ENCODE measurements at places on chromosomes 6 and 20.

DNA sequence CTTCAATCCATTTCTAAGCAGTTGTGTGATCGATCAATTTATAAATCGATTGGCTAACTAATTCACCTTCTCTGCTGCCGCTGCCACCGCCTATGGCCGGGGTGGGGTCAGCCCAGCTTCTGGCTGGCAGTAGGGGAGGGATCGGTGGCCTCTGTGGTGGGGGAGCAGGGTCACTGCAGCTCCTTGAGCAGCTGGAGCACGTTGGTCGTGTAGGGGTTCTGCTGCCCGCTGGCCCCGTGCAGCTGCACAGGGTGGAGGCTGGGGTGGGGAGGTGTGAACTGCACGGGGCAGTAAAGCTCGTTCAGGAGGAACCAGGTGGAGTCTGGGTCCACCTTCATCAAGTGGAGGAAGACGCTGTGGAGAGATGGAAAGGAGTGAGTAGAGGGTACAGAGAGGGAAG lies 50.0 kb downstream of the TTI1 start:
- DNase-seq, result no peak

DNA sequence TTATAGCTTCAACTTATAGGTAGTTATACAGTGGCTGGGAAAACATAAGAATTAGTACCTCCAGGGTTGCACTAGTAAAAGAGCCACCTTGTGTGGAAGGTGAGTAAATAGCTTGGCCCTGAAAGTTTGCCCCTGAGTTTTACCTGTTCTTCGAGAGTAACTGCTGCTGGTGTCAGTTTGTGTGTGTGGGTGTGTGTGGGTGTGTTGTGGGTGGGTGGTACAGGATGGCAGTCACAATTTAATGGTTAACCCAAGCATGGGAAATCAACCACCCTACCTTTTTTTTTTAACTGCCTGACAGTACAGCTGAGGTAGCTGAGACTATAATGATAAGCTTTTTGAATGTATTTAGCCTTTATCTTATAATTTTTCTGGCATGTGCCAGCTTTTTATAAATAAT lies 137.3 kb downstream of the STXBP5 start:
- no peak for DNase-seq

DNA sequence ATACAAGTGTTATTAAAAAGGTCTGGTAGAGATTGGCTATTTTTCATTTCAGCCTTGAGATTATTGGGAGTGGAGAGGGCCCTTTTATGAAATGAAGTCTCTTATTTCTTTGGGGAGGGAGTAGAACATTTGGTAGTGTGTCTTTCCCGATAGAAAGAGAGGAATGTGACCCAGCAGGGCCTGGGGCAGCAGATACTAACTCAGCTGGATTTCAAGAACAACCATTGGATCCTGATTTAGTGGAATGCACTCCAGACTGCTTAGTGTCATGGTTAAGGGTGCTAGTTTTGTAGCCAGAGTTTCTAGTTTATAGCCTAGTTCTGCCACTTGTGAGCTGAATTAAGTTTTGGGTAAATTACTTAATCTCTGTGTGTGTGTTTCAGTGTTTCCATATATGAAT lies 18.4 kb upstream of the FLRT3 start:
- DNase-seq, result no peak

- no peak for DNase-seq
Measured at GRCh38 chr20:64037498-64038213, 1.7 kb downstream of the C20orf204 start.

DNA sequence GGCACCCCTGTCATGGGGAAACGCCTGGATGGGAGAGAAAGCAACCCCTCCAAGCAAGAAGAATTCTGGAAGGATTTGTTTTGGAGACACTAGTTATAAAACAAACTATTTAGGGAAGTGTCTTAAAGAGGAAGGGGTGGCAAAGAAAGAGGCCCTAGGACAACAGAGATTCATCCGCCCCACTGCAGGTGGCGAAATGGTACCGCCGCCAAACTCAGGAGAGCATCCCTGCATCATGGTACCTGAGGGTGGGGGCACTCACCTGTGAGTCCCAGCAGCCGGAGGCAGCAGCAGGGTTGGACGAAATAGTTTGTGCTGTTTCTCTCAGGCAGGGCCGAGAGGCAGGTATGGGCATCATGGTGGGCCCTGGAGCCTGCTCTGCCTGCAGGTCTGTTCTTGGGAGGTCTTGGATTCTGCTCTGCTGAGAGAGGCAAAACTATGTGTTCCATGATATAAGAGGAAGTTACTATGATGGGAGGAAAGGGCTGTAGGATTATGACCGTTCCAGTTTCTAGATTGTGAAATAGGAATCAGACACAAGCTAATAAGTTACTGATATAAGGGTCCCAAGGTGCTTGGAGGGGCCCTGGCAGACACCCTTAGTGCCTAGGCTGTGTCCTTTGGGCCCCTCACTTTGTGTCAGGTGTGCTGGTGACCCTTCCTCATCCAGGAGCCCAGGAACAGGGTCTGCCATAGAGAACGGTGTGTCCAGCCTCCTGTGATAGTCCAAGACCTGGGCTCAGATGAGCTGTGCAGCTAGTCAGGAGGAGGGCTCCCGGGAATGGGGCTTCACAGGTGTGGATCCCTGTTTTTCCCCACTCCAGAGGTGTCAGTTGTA lies 20.4 kb downstream of the SIRPD start:
- no peak for DNase-seq

DNA sequence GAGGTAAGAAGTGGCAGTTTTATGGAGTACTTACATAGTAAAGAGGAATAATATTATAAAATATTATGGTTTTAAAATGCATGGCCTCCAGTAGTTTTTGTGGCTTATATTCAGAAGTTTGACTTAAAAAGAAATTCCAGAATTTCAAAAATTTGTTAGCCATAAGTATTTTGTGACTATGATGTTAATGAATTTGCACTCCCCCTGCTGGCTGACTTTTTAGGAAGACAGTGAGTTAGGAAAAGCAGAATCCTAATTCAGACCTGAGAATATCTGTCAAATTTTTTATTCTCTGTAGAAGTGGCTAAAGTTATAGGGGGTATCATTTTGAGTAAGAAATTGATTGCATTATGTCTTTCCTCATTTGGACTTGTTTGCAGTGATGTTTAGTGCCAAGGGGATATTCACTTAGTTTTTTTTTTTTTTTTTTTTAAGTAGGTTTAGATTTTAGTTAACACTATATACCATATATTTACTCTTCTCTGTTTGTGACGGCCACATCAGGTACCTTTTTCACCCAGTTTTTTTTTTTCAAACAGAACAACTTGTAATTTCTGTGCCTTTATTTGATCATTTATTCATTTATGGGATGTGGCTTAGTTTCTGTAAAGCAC lies 40.8 kb downstream of the ZFAND3 start:
- DNase-seq, result no peak

GRCh38 chr20:33373735-33374605 lies 27.3 kb downstream of the CDK5RAP1 start:
- no peak for DNase-seq

DNA sequence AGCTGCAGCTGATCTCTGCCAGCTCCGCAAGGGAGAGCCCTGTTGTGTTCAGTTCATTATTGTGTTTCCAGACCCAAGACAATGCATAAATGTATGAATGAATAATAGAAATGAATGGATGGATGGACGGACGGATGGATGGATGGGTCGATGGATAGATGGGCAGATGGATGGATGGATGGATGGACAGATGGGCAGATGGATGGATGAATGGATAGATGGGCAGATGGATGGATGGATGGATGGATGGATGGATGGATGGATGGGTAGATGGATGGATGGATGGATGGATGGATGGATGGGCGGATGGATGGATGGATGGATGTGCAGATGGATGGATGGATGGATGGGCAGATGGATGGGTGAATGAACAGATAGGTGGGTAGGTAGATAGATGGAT lies 16.7 kb upstream of the LSM14B start:
- no peak for DNase-seq

DNA sequence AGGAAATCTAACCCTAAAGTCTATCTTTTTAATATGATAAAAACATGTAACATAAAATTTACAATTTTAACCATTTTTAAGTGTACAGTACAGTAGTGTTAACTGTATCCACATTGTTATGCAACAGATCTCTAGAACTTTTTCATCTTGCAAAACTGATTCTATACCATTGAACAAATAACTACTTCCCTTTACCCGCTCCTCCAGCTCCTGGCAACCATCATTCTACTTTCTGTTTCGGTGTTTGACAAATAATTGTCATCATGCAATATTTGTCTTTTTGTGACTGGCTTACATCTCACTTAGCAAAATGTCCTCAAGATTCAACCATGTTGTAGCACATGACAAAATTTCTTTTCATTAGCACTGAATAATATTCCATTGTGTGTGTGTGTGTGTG lies 203.2 kb downstream of the SIM1 start:
- DNase-seq, result no peak

GRCh38 chr20:62623488-62624324 lies 18.6 kb upstream of the SLCO4A1 start:
- no peak for DNase-seq

DNA sequence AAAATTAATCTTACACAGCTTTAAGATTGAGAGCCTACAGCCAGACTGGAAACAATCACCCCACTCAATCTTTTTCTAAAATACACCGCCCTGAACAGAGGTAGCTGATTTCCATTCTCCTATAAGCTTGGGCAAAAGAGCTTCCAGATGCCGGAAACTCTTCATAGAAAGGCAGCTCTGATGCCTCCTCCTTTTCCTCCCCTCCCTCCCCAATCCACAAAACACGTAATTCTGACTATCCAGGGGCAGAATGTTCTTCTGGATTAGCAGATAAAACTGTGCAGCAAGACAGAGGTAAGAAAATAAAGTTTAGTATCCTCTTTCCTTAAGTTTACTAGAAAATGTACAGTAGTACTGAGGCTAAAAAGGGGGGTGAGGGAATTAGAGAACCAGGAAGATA lies 15.8 kb downstream of the ADNP start:
- no peak for DNase-seq

DNA sequence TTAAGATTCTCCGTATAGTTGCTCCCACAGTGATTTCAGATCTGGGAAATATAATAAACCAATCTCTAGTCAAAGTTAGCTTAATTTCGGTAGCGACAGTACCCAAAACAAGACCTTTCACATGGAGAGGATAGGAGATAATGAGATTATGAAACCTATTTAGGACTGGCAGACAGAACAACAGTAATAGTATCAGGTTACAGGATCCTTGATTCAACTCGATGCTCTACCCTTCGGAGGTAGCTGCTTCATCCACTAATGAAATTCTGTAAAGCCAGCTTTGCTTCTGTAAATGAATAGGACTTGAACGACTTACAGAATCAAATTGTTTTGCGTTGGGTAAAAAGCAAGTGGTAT lies 534 bp upstream of the AKIRIN2 start:
- DNase-seq, result no peak

DNA sequence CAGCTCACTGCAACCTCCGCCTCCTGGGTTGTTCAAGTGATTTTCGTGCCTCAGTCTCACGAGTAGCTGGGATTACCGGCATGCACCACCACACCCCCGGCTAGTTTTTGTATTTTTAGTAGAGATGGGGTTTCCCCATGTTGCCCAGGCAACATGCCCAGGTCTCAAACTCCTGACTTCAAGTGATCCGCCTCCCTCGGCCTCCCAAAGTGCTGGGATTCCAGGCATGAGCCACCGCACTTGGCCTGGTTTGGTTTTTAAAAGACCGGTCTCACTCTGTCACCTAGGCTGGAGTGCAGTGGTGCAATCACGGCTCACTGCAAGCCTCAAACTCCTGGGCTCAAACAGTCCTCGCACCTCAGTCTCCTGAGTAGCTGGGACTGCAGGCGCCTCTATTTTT lies 40.1 kb downstream of the VSTM2L start:
- no peak for DNase-seq

GRCh38 chr6:113570161-113570560 lies 287.0 kb upstream of the MARCKS start:
- DNase-seq, result no peak

- no peak for DNase-seq
Measured at GRCh38 chr20:34538671-34539123, 19.8 kb upstream of the MAP1LC3A start.

GRCh38 chr6:158011478-158011920 lies 29.8 kb downstream of the SYNJ2 start:
- DNase-seq, result no peak

DNA sequence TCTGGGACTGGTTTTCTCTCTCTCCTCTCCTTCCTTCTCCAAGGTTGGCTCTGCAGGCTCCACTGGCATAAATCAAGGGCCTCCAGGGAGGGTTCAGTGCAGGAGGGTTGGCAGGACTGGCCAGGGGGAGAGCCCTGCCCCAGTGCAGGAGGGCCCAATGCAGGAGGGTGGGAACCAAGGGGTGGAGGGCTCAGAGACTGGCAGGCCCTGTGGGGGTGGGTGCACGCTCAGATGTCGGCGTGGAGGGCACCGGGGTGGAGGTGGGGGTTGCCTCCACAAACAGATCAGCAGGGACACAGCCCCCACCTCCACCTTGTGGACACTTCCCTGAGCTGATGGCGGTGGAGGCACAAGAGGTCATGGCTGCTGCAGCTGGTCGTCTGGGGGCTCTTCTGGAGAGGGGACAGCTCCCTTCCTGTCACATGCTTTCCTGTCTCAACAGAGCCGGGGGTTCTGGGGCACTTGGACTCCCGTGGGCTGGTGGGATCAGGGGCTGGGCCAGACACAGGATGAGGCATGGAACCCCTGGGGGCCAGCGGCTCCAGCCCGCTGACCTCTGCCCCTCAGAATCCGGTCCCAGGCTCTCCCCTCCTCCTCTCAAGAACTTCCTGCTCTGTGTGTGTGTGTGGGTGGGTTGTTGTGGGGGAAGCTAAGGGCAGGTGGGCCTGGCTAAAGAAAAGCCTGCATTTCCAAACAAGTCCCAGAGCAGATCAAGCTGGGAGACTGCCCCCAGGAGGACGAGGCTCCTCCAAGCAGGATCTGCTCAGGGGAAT lies 2.7 kb upstream of the ABHD16B start:
- no peak for DNase-seq

DNA sequence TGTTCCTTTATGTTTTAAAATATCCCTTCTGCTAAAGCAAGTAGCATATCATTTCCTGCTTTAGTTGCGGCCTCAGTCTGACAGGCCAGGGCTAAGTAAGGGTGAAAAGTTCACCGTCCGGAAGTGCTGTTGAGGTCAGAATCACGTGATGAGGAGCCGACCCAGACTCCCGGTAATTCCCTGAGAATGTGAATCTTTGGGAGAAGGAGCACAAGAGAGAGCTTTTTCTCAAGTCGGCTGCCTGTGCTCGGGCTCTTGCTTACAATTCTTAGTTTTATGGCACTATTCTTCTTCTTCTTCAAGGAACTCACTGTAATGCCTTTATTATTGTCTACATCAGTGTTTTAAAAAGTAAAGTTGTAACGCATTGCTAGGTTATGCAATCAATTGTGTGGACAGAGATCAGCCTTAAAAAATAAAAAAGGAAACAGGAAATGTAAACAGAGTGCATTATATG lies 309.3 kb downstream of the PRL start:
- DNase-seq, result no peak
